ENCODE measurements at places on chromosomes 5 and 9.

- no peak for DNase-seq
Measured at GRCh38 chr5:116696366-116696765, 121.7 kb upstream of the SEMA6A start.

GRCh38 chr9:120918931-120919842 lies 7.4 kb downstream of the TRAF1 start:
- no peak for DNase-seq

DNA sequence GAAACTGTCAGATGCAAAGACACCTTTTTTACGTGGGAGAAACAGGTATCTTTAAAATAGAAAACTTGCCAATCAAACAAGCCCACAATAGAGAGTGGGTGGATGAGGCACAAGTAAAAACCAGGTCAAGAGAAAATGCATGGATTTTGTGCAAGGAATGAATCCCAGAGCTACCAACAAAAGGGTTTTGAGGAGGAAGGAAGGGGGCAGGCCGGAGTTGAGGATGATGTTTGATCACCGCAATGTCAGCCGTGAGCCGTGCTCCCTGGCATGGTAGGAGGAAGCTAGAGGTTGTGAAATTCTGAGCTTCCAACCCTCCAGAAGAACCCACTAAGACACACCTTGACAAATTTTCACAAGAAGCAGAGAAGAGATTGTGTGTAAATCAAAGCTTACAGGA lies 53.2 kb downstream of the HRH2 start:
- DNase-seq, result no peak

DNA sequence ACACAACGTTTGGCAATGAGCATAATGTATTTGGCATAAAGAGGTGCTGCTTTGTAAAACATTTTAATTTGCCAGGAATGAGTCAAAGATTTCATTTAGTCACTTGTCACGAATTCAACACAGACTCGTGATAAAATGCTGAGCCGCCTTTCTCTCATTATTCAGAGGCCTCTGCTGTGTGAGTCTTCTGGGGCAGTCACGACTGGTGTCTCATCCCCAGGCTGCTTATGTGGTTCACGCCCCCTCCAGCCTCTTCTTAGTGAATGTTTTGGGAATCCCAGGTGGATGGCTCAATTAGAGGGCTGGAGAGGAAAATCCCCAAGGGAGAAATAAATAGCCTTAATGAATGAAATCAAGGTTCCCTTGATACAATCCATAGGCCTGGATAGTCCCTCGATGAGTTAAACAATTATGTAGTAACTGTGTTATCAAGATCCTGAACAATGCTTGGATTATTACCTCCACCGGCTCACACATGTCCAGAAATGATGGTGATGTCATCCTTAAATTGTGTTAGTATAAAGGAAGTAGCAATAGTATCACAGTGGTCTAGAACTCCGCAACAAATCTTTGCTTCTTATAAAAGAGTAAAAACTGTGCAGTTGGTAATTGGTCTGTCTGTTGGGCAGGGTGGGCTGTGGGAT lies 192.1 kb upstream of the ADAMTS16 start:
- no peak for DNase-seq

DNA sequence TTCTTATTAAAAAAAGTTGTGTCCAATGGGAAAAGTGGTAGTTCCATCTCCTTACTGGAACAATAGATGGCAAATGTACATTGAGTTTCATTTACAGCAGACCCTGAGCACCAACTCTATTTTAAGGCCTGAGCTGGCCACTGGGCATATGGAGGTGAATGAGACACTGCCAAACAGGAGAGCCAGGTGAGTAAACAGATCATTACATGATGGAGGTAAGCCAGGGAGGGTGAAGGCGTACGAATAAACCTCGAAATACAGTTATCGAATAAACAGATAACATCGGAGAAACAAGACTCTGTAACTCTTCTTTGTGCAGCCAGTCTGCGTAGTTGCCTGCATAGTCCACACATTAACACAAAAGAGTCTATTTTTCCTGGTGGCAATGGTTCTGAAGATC lies 446.4 kb upstream of the KLF4 start:
- DNase-seq, result no peak

DNA sequence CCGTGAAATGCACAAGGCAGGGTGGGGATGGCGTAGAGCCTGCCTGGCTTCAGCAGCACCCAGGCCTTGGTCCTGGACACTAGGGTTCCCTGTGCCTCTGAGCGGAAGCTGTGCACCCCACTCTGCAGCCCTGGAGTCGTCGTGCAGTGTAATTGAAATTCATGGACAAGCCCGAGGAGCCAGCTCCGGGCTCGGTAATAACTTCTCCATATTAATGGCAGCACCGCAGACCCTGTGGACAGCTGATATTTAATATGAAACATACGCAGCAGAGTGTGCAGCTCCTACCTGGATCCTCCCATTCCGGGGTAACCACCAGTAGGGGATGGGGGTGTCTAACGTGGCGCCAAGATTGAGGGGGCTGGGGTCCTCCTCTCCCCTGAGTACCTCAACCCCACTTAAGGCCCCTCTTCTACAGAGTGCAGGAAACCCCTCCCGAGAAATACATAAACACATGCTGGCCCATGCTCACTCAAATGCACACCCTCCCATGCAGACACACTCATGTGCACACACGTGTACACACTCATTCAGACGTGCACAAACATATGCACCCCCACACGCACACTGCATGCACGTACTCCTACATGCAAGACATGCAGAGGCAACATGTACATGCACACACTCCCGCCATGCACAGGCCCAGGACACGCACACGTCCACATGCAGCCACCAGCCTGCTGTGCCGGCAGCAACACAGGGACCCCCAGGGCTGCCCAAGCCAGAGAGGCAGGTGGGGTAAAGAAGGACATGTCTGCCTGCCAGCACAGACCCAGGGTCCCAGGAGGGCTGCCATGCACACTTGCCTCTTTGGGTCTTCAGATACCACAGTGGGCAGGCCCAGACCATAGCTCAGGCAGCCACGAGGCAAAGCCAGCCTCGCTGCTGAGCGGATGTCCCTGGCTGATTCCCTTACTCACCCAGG lies 8.1 kb downstream of the ADAMTS2 start:
- DNase-seq, result no peak

DNA sequence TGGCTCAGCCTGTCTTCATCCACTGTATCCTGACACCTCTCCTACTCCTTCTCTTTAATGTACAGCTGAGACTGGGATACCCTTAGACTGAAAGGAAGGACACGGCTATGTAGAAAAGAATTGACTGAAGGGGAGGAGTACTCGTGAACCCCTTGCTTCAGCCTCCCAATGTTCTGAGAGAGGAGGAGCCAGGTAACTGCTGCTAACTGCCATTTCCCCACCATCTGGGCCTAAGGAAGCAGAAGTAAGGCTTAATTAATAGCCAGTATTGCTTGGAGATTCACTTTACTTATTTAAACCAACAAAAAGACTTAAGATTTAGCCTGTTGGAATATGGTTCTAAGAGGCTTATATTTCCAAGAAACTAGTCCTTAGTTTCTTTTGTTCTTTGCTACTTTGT lies 18.8 kb upstream of the RGS3 start:
- DNase-seq, result no peak

DNA sequence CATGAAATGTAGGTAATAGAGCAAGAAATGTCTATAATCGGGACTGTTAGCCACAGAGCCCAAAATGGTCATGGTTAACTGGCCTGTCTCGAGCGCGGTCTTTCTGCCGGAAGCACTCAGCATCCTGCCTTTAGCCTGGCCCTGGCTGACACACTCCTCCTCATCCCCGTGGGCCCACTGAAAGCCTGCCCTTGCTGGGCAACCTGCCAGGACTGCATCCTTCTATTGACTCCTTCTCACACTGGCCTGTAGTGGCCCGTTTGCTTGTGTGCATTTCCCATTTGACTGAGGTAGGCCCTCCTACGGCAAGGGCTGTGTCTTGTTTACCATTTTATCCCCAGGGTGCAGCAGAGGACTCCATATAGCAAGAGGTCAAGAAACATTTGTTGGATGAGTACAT lies 215.7 kb downstream of the ATPSCKMT start:
- no peak for DNase-seq

- no peak for DNase-seq
Measured at GRCh38 chr5:124654418-124654817, 92.0 kb downstream of the ZNF608 start.

DNA sequence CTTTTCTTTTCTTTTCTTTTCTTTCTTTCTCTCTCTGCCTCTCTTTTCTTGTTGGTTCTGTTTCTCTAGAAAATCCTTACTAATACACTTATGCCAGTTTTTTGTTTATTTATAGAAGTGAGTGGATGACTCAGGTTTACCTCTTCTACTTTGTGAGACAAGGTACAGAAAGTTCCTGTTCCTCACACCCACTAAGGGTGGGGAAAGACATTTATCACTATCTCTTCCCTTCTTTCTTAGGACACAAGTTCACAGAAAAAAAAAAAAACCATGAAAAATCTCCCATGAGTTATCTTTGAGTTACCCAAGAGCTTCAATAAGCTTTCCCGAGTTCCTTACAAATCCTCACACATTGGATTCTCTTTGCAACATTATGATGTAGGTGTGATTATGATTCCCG lies 60.9 kb upstream of the CD180 start:
- DNase-seq, result no peak

GRCh38 chr9:99385814-99386279 lies 163.8 kb downstream of the SEC61B start:
- no peak for DNase-seq

GRCh38 chr9:21546949-21547348 lies 64.8 kb upstream of the IFNE start:
- peak; percentile 33 for DNase-seq

- DNase-seq, result no peak
Measured at GRCh38 chr5:54021431-54022164, 288.8 kb downstream of the ARL15 start.

GRCh38 chr9:96867079-96867804 lies 12.9 kb upstream of the ZNF782 start:
- no peak for DNase-seq

GRCh38 chr5:116650964-116651363 lies 76.3 kb upstream of the SEMA6A start:
- no peak for DNase-seq

- DNase-seq, result no peak
Measured at GRCh38 chr5:78613151-78613533, 35.4 kb downstream of the LHFPL2 start.

DNA sequence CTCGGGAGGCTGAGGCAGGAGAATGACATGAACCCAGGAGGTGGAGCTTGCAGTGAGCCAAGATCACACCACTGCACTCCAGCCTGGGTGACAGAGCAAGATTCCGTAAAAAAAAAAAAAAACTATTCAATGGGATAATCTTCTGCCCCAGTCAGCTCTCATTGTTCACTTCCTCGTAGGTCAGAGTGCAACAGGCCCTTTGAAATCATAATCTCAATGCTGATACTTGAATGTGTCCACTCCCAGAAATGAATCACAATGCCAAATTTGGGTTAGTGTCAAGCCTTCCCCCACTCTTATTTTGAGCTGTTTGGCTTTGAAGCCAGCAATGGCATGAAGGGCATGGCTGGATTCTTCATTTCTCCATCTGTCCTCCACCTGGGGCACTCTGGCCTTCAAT lies 610.3 kb upstream of the KLF4 start:
- DNase-seq, result no peak

DNA sequence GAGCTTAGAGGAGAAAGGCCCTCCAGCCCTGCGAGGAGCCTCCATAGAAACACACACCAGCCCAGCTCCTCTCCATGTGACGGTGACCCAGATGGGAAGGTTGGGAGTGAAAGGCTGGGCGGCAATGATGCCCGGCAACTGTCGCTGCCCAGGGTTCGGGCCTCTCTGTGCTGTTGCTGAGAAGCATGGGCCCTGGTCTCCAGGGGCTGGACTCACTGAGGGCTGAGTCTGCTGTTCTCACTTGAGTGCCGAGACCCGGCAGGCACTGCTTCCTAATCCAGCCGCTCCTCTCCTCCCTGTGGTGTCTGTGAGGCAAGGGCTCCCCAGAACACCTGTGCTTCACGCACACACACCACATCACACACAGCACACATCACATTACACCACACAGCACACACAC lies 493.6 kb downstream of the GADD45G start:
- no peak for DNase-seq

GRCh38 chr9:78830301-78830700 lies 533.4 kb downstream of the PSAT1 start:
- no peak for DNase-seq

- DNase-seq, result no peak
Measured at GRCh38 chr5:26645659-26646058, 392.7 kb downstream of the CDH9 start.

GRCh38 chr9:98368366-98369065 lies 113.1 kb upstream of the TBC1D2 start:
- no peak for DNase-seq

DNA sequence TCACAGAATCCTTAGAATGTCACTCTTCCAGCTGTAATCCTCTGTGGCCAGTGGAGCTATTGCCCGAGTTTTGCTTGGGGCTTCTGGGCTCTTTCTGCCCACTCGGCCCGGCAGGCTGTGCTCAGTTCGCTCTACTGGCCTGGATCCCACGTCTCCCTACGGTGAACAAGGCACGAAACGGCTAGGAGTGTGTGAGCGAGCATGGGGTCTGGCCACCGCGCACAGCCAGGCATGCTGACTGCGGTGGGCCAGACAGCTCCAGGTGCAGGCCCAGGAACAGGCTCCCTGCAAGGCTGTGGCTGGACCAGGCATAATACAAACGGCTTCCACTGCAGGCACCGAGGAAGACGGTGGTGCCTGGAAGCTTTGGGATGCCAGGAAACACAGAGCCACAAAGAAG lies 2035.5 kb upstream of the ACO1 start:
- DNase-seq, result no peak

GRCh38 chr9:80197661-80198060 lies 625.9 kb downstream of the TLE4 start:
- DNase-seq, result no peak

- DNase-seq, result no peak
Measured at GRCh38 chr5:40312205-40312604, 367.5 kb upstream of the PTGER4 start.

GRCh38 chr5:123391009-123391408 lies 32.2 kb downstream of the CEP120 start:
- DNase-seq, result no peak

DNA sequence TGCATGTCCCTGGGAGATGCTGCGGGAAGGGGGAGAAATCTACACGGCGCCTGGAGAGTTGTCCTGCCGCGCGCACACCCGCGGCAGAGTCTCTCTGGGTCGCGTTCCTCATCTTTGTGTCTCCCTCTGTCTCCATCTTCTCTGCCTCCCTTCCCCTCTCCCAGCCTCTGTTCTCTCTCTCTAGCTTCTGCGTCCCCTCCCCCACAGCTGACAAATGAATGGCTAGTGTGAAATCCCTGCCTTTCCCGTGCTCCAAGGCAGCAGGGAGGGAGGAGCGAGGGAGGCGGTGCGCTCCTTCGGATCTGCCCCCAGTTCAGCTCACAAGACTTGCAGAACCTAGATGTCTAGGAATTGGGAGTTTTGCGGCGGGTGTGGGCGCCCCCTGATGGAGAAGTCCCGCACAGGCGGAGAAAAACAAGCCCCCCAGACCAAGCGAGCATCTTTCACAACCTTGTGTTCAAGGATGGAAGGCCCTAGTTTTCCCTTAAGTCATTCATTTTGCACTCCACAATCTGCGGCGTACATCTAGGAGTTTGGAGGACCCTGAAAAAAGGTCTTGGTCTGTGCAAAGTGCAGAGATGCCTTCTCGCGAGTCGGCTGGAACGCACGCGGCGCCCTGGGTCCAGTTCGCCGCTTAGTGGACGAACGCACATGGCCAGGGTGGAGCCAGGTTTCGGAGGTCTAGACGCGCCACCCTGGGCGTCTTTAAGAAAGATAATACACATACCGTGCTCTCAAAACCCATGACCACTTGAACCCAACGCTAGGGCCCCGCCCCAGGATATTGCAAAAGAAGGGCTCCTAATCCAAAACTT lies 2.0 kb downstream of the VCAN start:
- DNase-seq, result no peak

Measured in RKO (cell line).